Esophagus mucosa (tissue), 1 donor: ENCODE measurements at places on chromosomes 16 and 17.

- ATAC-seq = no peak
Measured at GRCh38 chr16:56119133-56119532, 72.2 kb upstream of the GNAO1 start.

DNA sequence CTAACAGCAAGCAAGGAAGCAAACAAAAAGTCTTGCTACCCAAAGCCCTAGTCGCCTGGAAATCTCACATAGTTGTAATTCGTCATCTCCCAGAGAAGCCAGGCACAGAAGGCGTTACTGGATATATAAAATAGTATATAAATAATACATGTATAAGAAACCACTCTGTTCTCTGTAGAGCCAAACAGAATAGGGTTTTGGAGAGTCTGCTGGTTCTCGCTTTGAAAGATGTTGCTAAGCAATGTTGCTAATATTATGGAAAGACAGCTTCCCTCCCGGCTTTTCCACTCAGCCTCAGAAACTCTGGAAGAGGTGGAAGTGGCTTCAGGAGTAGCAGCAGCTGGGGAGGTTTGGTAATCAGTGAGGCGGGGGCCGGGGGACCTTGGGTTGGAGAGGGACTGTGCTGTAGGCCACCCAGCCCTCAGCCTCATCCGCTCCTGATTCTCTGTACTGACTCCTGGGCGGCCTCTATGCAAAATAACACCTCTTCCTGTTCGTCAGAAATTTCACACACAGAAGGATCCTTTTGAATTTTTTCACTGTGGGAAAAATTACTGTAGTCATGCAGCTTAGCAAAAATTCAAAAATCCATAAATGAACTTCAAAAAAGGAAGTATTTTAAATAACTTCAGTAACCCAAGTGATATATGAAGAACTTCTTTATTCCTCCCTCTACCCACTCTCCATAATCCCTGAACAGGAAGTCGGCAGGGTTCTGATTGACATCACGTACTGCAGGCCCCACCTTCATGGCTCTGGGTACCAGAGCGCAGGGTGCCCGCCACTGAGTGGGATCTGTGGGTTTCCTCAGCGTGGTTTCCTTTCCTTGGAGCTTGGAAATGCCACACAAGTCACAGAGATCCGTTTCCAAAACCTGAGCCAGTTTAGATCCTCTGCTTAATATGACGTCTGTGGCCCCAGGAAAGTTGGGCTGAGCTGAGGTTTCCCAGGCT, 51.4 kb downstream of the RAP1GAP2 start:
- no peak for ATAC-seq

DNA sequence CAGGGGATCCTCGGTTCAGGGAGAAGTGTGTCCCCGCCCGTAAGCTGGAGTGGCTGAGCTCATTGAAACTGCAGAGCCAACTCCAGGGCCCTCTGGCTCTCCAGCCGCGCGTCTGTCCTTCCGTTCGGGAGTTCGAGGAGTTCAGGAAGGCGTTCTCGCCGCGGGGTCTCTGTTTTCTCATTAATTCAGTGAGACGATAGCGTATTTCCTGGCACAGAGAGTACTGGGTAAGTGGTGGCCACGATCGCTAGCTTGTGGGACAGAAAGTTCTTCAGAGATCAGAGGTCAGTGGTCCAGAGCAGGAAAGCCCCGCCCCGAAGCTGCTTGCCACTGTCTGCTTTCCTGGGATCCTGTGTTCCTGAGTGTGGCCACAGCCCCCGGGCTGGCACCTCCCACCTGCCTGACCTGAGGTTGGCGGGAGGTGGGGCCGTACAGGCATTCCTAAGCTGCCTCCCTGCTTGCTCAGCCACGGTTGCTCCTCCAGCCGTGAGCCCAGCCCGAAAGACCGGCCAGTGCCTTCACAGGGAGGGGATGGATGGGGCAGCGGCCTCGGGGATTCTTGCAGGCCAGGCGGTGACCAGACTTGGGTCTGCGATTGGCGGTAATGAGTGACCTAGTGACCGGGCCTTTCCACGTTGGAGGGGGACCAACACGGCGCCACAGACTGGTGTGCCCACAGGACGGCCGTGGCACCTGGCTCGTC, 8.9 kb downstream of the BAIAP2 start:
- peak; percentile 39 for ATAC-seq

GRCh38 chr17:74219576-74220133, 6.3 kb downstream of the TTYH2 start:
- ATAC-seq = no peak

DNA sequence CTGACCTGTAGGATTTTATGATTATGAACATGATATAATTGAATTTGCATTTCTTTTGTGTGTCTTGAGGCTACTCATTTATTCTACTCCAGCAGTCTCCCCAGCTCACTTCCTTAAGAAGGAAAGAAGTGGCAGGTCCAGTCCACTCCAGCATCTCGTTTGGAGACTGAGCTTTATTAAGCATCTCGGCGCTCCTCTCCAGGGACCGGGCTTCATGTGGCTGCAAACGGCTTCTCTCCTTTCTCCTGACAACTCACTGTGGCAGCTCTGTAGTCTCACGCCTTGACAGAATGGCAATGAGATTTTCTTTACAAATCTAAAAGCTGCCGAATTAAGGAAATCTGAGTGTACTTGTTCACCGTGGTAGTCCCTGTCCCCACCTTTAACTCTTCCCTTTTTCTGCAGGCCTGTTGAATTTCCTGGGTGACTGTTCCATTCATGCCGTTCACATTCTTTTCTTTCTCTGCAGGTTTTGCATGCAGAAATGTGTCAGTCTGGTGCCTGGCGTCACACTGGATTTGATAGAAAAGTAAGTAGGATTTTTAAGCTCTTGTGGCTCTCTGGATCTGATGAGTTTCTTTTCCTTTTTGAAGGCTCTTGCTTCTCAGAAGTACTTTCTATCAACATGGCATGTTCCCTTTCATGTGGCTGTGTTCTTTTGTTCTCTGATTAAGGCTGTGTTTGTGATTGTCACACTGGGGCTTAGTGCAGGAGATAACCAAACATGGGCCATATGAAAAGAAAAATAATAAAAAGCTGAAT, 200.5 kb upstream of the CHMP6 start:
- no peak for ATAC-seq

GRCh38 chr16:83994087-83994486, 26.0 kb downstream of the NECAB2 start:
- ATAC-seq = peak; percentile 84

- peak; percentile 32 for ATAC-seq
Measured at GRCh38 chr16:27408012-27408601, 6.1 kb downstream of the IL21R start.

DNA sequence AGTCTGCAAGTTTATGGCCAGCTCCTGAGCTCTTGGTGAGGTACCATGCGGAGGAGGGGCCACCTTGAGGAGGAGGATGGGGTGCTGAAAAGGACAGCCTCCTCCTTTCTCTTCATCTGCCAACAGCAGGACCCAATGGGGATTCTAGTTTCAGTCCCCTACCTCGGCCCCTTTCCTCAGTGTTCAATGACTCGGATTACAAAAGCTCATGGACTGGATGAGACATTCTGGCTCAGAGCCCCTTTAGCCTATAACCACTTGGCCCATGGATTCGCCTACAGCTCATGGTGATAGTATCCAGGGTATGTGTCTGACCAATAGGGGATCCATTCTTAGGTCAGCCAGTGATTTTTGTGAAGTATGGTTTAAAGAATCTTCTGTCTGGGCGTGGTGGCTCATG, 8.5 kb upstream of the PIK3R6 start:
- no peak for ATAC-seq
